ENCODE measurements at places on chromosomes 1 and 21.

DNA sequence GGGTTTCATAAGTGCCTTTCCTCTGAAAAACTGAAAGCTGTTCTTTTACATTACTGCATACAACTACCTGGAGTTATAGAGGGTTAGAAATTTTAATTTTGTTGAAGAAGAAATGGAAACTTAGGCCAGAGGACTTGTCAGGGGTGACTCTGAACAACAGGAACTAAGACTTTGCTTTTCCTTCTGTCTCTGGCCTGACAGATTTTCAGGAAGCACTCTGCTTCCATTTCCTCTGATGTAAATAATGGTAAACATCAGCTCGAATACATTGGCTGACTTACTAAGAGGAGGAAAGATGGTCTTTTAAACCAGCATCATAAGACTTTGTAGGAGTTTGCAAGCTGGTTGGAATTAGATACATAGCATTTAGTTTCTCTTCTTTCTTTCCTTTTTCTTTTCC, 27.1 kb upstream of the PLEKHM2 start:
- DNase-seq: no peak

- DNase-seq: no peak
Measured at GRCh38 chr1:226233806-226234205, 10.3 kb downstream of the MIXL1 start.

- peak; percentile 83 for DNase-seq
Measured at GRCh38 chr1:1080122-1080757, 6.1 kb upstream of the RNF223 start.

GRCh38 chr1:162421258-162422164, 9.6 kb upstream of the SH2D1B start:
- DNase-seq: no peak

- no peak for DNase-seq
Measured at GRCh38 chr1:185565302-185565701, 168.9 kb upstream of the HMCN1 start.

GRCh38 chr21:42257091-42257765, 38.3 kb downstream of the ABCG1 start:
- DNase-seq: no peak

DNA sequence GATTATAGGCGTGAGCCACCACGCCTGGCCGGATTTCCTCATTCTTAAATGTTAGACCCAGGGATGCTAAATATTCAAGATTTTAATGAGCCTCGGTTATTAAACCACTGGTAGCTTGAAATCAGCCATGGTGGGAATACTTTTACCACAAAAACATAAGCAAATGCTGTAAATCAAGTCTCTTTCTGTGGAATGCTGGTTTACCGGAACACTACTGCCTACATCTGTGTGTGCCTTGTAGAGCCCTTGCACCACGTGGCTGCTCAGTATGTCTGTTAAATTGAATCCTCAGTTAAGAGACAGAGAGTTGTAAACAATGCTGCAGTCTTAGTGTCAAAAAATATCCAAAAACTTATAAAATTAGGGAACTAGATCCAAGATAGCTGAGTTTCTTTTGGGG, 26.8 kb upstream of the CNN3 start:
- no peak for DNase-seq

GRCh38 chr1:104402178-104402577, 652.5 kb downstream of the AMY1C start:
- no peak for DNase-seq

GRCh38 chr1:213474054-213474453, 423.0 kb downstream of the RPS6KC1 start:
- no peak for DNase-seq

GRCh38 chr21:33755354-33755753, 113.1 kb downstream of the ITSN1 start:
- no peak for DNase-seq

DNA sequence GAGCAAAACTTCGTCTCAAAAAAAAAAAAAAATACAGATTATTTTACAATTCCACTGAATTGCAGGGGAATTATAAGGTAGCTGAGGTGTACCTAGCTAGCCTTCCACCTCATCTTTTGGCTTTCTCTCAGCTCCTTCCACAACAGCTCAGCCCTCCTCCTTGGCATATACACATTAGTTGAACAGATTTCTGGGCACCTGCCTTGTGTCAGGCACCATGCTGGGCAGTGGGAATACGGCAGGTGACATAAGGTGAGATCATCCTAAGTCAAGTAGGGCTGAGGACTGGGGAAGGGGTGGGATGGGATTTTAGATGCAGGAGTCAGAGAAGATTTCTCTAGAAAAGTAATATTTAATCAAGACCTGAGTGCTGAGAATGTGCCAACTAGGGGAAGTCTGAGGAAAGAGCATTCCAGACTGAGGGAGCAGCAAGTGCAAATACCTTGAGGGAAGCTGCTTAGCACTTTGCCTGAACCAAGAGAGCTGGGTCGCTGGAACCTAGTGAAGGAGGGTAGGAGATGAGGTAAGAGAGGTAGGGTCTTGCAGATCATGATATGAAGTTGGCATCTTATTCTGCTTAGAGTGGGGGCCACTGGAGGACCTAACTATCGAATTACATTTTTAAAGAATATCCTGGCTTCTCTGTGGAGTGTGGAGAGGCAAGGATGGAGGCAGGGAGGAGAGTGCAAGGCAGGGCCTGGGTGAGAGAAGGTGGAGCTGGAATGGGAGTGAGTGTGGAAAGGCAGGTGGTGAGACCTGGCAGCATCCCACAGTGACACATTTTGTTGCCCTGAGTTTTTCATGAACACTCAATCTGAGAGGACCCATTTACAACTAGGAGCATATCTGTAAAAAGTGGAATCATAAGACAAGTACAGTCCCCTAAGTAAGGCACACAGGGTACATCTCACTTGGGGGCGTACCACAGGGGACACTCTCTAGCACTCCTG, 28.2 kb downstream of the LAMC2 start:
- DNase-seq: no peak

DNA sequence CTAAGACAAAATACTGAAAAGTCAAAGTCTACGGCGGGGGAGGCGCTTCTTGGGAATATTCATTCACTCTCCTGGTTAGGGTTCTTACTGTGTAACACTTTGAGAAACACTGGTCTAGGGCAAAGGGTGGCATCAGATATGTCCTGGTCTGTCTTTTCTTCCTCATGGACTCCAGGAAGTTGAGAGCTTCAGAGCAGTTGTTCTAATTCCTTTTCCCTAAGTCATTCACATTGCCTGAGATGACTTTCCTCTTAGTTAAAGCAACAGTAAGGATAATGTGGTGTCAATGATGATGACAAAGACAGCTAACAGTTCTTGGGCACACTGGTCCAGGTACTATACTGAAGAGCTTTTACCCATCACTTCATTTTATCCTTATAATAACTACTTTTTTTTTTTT, 27.0 kb downstream of the FGGY start:
- DNase-seq: no peak

GRCh38 chr1:153946622-153947241, at the start of gene DENND4B:
Gene DENND4B, minus strand, starts transcription at chr1:153946718. Its CDS starts 2,344 bp downstream, at chr1:153944374.
- peak; percentile 95 for DNase-seq

DNA sequence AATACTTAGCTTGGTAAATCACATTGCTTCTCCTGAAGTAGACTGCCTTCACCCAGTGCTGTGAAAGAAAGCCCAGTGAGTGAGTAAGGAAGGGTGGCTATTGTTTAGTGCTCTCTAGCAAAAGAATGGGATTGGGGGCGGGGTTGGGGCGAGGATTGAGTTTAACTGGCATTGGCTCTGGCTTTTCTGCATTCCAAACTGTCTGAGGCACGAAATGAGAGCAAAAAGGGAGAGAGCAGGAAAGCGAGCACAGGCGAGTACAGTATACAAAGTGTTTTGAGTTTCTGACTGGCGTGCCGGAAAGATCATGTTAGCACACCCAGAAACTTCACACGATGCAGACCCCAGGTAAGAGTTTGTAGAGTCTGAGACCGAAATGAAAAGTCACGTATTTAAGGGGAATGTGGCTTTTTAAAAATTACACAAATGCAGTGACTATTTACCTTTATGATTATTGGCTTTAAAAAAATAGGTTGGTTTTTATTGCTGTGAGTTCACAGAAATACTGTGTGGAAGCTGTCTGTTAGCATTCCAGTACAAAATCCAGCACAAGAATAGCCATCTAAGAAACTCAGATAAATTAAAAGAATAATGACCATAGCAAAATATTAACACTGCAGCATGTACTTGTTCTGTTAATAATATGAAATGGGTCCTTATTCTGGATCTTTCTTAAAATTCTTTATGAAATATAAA, 155.4 kb downstream of the CLEC20A start:
- no peak for DNase-seq

DNA sequence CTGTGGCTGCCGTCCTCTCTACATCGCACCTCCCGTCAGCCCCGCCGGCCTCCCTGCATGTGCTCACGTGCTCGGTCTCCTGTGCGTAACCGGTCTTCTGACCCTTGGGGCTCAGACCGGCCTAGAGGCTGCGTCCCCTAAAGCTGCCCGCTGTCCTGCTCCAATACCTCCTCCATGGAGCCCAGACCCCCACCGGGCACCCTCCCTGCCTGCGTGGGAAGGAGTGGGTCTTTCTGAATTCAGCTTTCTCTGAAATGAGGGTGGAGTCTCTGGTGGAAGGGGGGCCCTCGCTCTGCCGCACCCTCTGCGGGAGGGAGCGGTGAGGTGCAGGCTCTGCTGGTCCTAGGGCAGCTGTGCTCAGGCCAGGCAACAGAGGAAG, 18.7 kb upstream of the POFUT2 start:
- no peak for DNase-seq

GRCh38 chr21:44878053-44878982, 4.8 kb upstream of the PTTG1IP start:
- DNase-seq: no peak

DNA sequence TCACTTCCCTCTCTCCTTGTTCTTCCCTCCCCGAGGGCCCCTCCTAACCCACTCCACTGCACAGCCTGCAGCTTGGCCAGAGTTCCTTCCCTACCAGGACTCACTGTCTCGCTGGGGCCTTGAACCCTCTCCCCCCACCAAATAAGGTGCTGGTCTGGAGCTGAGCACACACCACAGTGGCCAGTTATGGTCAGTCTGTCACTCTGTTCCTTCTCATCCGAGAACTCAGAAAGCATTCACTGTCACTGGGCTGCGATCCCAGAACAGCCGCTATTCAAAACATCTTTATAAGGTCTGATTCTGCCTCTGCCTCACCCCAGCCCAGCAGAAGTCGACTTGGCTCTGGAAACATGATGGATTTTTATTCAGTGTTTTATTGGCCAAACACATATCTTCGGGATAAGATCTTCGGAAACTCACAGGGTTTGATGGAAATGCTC, 19.8 kb upstream of the LBR start:
- DNase-seq: no peak

GRCh38 chr21:22855581-22855980, 1857.4 kb downstream of the NCAM2 start:
- DNase-seq: no peak

DNA sequence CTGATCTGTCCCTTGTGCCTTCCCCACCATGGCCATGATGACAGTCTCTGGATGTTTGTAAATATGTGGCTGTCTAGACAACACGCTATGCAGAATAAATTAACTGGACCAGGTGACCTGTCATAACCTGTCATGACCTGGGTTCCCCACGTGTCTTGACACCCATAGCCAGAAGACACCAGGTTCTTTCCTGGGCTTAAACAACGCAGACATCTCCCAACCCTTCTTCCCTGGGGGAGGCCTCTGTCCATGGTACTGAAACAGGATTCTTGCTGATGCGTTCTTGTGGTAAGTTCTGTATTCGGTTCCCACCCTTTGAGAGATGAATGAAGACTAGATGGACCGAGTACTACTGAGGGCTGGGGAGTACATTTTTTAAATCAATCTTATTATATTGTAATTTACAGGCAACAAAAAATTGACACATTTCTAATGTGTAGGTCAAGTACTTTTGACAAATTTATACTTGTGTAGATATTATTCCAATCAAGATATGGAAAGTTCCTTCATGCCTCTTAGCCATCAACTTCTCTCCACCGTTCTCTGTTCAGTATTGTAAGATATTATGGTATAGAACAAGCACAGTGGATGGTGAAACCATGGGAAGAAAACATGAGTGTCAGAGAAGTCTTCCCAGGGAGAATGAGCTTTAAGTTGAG, 738.8 kb downstream of the PTPRU start:
- DNase-seq: peak; percentile 25

DNA sequence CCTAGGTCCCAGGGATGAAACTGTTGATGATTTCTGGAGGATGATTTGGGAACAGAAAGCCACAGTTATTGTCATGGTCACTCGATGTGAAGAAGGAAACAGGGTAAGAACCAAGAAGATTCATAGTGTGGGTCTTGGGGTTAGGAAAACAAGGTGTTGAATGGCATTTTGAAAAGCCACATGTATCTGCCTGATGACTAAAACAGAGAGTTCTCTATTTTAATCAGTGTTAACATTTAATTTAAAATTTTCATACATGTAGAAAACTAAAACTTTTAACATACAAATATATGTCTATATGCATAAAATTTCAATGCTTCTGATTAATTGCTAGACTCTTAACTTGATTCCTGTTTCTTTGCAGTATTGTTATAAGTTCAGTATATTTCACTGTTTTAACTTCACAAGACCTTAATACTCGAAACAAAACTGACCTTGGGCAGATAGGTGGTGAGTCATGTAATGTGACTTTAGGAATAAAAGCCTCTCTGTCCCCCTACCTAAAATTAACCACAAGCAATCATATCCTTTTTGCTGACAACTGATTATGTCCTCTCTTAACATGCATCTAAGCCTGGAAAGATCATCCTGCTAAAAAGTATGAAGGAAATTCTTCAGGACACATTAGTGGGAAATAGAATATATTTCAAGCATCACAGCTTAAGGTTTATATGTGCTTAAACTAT, 95.6 kb downstream of the PTPRC start:
- DNase-seq: peak; percentile 19

Data from GM20000 (cell line).